ENCODE measurements at places on chromosomes 11 and 22.

GRCh38 chr11:70700453-70700852 lies 302.1 kb downstream of the CTTN start:
- no peak for DNase-seq

- no peak for DNase-seq
Measured at GRCh38 chr11:69409812-69410645, 71.4 kb upstream of the LINC01488 start.

DNA sequence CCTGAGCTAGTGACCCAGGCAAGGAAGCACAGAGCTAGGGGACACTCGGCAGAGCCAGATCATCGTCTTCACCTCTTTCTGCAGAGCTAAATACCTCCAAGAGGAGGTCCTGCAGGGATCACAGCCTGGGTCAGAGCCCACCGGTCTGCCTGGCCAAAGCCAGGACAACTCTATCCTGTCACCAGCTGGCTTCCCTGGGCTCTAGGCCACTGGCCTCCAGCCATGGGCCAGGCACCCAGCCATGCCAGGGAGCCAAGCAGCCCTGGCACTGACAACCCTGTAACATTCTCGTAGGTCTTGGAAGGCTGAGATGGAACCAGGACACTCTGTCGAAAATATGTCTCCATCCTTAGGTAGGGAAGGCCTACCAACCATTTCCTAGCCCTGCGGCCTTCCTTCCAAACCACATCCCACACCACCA lies 270.1 kb downstream of the BUD13 start:
- DNase-seq = no peak

GRCh38 chr22:25437414-25438160 lies 126.9 kb upstream of the GRK3 start:
- DNase-seq = no peak

- no peak for DNase-seq
Measured at GRCh38 chr22:21582801-21583740, 15.6 kb downstream of the UBE2L3 start.

DNA sequence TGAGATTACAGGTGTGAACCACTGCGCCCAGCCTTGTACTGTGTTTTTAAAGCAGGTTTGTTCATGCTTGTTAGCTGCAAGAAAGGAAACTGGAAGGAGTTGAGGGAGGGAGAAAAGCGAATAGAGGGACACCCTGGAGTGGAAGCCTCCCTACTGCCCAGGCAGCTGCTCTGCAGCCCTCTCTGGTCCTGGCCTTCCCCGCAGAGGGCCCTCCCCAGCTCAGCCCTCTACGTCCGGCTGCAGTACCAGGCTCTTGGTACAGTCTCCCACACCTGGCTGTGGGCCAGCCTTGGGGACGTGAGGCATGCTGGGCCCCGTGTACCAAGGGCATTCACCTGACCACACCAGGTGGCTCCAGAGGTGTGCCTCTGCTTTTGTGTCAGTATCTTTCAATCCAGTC lies 70.8 kb downstream of the MED15 start:
- DNase-seq = no peak

GRCh38 chr11:94325681-94326080 lies 21.3 kb downstream of the IZUMO1R start:
- peak; percentile 57 for DNase-seq

- DNase-seq = no peak
Measured at GRCh38 chr11:16404781-16405285, 48.5 kb upstream of the SOX6 start.

DNA sequence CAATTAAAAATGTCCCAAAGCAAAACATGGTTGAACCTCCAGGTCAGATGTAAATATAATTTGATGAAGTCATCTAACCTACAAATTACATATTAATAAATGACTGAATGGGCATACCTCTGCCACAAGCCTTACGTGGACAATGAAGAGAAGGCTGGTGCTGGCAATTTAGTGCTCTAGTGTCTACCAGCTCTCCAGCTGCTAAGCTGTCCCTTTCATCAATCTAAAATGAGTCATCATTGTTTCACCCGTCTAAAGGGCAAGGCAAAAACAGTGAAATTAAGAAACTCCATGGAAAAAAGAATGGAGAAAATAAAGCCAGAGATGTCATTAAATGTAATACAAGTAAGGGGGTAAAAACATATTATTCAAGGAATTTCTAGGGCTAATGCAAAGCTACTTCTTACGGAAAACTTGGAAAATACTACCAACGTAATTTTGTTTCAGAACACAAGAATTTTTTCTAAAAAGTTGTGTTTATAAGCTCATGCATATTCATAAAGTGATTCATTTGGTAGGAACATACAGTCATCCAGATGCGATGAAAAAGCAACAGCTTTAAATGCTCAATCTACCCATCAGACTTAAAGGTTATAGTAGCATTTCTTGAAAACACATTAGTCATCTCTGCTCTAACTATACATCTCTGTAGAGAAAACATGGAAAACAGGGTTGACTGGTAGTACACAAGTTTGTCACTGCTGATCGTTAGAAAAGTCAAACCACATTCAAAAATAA lies 71.5 kb downstream of the SIK3 start:
- peak; percentile 84 for DNase-seq

- DNase-seq = no peak
Measured at GRCh38 chr11:129131316-129131715, 60.8 kb downstream of the ARHGAP32 start.

GRCh38 chr22:43404673-43405385 lies 7.0 kb upstream of the MPPED1 start:
- DNase-seq = no peak

GRCh38 chr11:35173011-35173511 lies 34.1 kb downstream of the CD44 start:
- DNase-seq = no peak

- DNase-seq = no peak
Measured at GRCh38 chr11:116192509-116193210, 580.1 kb downstream of the BUD13 start.

- DNase-seq = peak; percentile 41
Measured at GRCh38 chr22:39135092-39135896, 17.2 kb downstream of the CBX7 start.

- DNase-seq = no peak
Measured at GRCh38 chr11:115869131-115869530, 364.9 kb upstream of the CADM1 start.

DNA sequence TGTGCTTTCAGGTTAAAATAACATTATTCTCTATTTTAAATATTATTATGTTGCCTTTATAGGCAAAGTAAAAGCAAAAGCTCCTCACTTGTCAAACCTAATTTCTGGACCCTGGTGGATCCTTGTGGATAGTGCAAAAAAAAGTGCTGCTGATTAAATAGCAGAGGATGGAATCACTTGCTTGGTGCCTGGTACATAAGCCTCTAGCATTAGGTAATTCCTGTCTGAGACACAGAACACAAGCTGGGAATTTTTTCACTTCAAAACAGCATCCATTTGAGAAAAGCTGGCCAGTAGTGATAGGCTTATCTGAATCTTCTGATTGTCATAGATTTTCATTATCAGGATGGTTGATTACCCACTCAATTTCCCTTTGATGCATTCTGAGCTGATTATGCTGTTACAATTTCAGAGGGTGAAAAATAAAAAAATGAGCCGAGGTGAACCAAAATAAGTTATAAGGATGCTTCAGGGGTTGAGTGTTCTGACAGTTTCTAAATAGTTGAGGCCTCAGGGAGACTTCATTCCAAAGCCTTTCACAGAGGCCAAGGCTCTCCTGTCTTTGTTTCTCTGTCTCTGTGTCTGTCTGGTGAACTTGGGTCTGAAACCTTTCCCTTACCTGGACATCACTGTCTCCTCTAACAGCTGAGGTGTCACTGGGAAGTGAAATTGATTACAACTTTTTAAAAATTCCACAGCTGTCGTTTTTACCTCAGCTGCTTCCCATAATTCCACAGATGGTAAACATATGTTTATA lies 242.9 kb downstream of the NELL1 start:
- no peak for DNase-seq

DNA sequence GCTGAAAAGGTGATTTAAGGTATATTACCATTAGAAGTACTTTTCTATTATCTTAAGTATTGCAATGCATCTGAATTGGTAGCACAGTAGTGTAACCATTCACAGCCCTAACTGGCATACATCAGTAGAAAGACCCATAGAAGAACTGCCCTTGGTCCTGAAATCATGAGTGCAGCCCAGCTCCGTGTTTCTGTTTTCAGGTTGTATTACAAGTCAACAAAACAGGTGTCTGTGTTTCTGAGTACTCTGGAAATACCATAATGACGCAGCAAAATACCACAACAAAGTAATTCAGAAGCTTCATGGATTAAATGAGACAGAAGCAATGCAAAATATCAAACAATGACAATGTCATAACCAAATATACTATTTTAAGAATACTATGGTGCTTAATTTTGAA lies 226.3 kb downstream of the OPCML start:
- DNase-seq = no peak

GRCh38 chr11:61163714-61164605 lies 2.7 kb upstream of the VPS37C start:
- no peak for DNase-seq

GRCh38 chr11:83480811-83481210 lies 194.6 kb upstream of the CCDC90B start:
- DNase-seq = no peak

- no peak for DNase-seq
Measured at GRCh38 chr11:113833151-113833550, 42.2 kb downstream of the USP28 start.

- no peak for DNase-seq
Measured at GRCh38 chr11:131065435-131066413, 149.4 kb upstream of the SNX19 start.

DNA sequence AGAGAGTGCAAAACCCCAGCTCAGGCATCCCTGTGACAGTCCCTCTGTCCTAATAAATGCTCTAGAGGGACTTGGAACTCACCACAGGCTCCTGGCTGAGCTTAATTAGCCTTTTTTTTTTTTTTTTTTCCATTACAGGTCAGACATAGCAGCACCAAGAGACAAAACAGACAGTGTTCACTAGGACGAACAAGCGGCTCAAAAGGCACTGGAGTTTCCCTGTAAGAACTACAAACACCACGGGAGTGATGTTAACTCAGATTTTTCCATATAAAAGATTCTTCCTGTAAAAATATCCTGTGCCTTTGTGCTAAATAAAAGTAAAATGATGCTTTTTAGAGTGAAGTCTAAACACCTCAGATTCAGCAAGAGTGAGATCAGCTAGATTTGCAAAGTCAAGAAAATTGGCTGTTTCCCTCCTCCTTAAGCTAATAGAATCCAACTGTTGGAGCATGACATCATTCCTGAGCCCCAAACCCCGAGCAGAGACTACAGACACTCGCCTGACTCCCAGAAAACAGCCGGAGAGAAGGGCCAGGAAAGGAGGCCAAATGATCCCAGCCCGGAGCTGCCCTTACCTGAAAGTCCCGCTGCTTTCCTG lies 101.0 kb upstream of the AKIP1 start:
- DNase-seq = no peak

DNA sequence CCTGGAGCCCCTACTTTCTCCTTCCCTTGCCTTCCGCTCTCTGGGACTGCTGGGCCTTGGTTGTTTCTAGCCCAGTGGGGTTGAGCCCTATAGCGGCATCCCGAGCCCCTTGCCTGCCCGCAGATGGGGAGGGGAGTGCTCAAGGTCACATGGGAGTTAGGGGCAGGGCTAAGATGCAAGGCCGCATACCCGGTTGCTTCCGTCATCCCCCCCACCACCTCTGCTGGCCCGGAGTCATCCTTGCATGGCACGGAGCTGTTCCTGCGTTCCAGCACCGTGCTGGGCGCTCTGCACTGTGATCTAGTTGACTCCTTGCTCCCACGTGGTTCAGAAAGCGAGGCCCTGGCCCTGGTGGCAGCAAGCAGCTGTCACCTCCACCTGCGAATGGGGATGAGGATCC lies 18.0 kb downstream of the FLRT1 start:
- DNase-seq = no peak

- no peak for DNase-seq
Measured at GRCh38 chr11:76911415-76911808, 50.7 kb downstream of the ACER3 start.

DNA sequence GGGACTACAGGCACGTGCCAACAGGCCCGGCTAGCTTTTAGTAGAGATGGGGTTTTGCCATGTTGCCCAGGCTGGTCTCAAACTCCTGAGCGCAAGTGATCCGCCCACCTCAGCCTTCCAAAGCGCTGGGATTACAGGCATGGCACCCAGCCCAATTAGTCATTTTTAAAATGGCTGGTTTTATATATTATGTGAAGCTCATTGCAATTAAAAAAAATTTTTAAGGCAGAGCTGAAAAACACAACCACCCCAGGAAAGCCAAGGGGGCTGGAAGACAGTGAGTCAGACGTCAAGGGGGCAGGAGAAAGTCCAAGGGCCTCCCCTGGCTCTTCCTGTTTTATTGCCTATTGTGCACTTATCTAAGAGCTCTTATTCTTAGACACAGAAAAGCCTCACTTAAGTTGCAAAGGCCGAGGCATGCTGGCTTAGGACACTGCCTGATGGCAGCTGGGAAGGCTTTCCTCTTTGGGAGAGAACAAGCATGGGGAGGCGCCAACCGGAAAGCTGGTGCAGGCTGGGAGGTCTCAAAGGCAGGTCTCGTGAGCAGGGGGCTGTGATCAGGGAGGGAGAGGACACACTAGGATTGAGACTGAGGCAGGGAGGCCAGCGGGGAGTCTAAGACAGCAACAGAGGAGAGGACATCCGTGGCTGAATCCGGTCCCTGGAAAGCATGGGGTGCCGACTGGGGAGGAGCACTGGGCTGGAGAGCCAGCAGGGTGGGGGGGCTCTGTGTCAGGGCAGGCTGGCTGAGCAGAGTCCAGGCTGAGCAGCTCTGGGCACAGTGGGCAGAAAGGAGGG lies 11.1 kb upstream of the OSM start:
- no peak for DNase-seq

- no peak for DNase-seq
Measured at GRCh38 chr22:42769238-42769573, 48.5 kb upstream of the A4GALT start.

- no peak for DNase-seq
Measured at GRCh38 chr11:106011481-106011880, 10.6 kb downstream of the MSANTD4 start.

- no peak for DNase-seq
Measured at GRCh38 chr11:130449310-130449990, 1.0 kb downstream of the ADAMTS15 start.

GRCh38 chr22:35792506-35792905 lies 74.8 kb downstream of the APOL5 start:
- DNase-seq = no peak

GRCh38 chr22:30205281-30206115 lies 41.1 kb downstream of the LIF start:
- DNase-seq = no peak

DNA sequence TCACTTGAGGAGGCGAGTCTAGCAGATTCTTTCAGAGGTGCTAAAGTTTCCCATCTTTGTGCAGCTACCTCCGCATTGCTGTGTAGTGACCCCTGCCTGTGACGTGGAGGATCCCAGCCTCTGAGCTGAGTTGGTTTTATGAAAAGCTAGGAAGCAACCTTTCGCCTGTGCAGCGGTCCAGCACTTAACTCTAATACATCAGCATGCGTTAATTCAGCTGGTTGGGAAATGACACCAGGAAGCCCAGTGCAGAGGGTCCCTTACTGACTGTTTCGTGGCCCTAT lies 8.9 kb upstream of the SAMM50 start:
- no peak for DNase-seq

- DNase-seq = no peak
Measured at GRCh38 chr11:63839508-63840355, 822 bp downstream of the MARK2 start.

Measured in activated CD4-positive, alpha-beta T cell treated with anti-CD3 and anti-CD28 coated beads, Interleukin-2, amount 50 U/mL, for 16 hours (primary cell).